ENCODE measurements at places on chromosomes 2 and 18.

DNA sequence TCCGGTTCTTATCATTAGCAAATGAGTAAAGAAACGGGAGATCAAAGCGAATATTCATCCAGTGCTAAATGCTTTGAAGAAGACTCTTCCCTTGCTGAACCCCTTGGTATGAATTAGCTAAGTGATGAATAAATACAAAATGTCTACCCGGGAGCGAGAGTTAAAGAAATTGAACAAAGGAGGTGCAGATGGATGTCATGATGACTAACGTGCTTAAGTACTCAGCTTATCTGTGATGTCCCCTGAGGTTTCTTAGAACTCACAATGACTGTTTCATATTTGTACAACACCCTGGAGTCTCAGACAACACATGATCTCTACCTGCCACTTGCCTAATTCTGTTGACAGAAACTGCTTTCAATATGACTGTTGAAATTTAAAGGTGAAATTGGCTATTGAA lies 148.5 kb downstream of the TMEM200C start:
- no peak for DNase-seq

DNA sequence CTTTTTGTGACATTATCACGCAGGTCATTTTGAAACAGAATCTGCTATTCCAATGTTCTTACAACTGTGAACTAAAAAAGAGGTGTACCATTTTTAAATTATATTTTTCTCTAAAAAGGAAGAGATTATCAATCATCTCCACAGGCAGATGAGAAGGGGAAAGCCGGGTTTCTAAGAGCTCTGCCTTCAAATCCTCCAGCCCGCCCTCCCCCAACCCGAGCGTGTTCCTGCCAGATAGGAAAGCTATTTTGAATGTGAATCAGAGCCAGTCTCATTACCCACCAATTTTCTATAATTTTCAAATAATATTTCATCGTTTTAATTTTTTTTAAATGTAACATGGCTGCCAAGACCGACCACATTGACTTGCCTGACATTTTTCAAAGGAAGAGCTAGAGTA lies 65.9 kb downstream of the KCNF1 start:
- DNase-seq = no peak

- DNase-seq = no peak
Measured at GRCh38 chr2:238024986-238025385, 35.8 kb upstream of the SCLY start.

DNA sequence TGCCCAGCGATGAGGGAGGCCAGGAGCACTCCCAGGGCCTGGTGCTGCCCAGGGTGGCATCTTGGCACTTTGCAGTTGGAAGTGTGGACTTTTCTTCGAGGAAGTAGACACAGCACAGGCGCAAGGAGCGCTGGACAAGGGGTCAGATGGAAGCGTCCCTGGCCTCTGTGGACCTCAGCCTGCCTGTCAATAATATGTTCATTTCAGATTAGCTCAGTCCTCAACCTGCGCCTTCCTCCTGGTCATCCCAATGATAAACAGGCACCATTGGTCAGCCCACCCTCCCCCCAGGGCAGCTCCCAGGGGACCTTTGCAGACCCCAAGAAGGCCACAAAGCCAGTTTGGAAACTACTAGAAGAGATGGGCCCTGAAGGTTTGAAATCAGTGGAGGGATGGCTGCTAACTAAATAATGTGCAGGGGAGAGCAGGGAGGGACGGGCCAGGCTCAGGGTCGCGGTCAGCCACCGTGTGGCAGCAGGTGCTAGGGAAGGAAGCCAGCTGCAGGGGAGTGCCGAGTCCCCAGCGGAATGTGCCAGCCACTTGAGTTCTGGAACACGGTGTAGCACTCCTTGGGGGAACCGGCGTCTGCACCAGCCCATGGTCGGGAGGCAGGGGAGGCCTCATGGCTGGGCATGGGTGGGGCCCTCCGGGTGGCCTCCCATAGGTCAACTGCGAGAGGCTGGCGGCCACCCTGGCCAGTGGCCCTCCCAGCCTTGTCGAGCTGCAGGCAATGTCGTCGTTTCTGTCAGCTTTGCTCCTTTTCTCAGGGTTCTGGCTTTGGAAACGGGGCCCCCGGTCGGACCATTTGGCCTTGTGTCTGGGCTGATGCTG lies 59.9 kb downstream of the ADI1 start:
- no peak for DNase-seq

DNA sequence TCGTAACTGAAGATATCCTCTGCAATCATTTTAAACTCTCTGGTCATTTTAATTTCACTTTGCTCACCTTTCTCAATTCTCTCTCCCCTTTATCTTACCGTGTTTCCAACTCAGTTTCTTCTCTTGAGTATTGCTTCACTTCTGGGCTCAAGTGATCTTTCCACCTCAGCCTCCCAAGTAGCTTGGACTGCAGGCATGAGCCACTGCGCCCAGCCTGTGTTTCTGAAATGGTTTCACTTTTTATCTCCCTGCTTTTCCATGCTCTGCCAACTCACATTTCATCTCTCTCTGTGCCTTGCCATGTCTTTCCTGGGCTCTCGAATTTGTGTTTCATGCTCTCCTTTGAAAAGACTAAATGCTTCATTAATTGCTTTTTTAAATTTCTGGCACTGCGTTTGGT lies 30.5 kb upstream of the TMEM131 start:
- no peak for DNase-seq

- DNase-seq = no peak
Measured at GRCh38 chr2:219638217-219638947, 11.0 kb downstream of the SLC4A3 start.

DNA sequence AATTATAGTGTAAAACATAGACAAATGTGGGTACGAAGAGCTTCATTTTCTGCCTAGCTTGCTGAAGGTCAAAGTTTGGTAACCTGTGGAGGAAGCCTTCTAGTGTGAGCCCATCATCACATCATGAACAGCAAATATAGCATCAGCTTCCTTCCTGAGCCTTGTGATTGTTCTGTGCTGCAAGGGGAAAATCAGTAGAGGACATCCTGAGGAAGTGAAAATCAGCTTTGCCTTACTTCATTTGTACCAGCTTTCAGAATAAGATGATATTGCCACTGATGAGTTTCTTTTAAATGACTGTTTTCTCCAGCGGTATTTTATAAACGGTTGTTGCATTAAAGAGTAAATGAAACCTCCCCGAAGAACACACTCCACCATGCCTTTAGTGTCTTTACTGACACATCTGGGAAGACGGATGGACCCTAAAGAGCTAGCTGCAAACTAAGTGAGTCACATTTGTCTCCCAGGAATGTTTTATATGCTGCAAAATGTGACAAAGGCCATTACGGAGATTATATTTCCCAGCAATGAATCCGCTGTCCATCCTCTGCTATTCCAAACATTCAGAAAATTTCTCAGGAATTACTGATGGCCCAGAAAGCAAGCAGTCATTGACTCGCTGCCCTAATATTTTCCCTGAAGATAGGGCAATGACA lies 1272.8 kb downstream of the SUCLG1 start:
- no peak for DNase-seq

DNA sequence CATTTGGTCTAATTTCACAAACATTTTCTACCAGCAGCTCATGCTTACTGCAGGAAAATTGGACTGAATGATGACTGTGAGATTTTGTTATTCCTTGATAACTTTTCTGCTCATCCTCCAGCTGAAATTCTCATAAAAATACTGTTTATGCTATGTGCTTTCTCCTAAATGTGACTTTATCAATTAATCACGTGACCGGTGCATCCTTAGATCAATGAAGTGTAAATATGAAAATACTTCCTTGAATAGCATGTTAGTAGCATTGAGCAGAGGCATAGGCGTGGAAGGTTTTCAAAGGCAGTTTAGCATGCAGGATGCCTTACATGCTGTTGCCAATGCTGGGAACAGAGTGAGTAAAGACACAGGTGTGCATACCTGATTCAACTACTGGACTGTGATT lies 1002.5 kb downstream of the CBLN2 start:
- no peak for DNase-seq

- no peak for DNase-seq
Measured at GRCh38 chr2:134027980-134028379, 225.9 kb upstream of the MGAT5 start.

- DNase-seq = no peak
Measured at GRCh38 chr2:239532250-239532649, 131.4 kb upstream of the HDAC4 start.

GRCh38 chr2:73614105-73614504 lies 28.1 kb downstream of the NAT8 start:
- DNase-seq = no peak

- DNase-seq = peak; percentile 83
Measured at GRCh38 chr2:239267288-239267951, 133.4 kb downstream of the HDAC4 start.

DNA sequence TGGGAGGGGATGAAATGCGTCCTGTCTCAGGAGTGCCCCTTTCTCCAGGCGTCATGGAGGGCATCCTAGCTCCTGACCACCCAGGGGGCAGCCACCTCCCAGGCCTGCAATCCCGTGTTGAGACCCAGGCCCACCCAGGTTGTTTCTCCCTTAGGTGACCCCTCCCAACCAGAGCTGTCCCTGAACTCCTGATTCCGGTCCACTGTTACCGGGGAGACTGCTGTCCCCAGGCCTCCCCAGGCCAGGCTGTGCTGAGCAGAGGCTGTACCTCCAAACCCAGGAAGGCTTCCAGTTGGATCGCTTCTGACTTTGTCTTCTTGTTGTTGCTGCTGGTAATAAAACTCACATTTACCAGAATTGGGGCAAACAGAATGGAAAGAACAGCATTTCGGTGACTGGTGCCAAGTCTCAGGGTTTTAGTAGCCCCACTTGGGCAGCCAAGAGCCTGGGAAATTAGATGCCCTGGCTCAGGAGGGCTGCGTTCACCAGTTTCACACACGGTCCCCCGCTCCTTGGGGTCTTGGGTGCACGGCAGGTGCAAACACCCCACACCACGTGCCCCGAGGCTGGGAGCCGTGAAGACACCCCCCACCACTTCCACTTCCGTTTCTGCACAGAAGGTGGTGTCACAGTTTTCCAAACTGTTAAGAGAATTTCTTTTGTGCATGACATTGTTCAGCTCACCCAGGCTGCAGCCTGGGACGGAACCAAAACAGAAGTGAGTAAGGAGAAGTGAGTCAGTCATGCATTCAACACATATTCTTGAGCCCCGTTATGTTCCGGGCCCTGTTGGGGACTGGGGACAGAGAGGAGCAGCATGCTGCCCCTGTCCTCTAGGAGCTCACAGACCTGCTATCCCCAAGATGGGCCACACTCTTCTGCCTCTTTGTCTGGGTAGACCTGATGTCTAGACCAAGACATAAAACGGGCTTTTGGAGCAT lies 29.4 kb downstream of the ITM2C start:
- DNase-seq = no peak

GRCh38 chr2:236776695-236777251 lies 207.1 kb downstream of the ACKR3 start:
- no peak for DNase-seq

GRCh38 chr2:16437189-16437588 lies 228.4 kb downstream of the CYRIA start:
- no peak for DNase-seq

DNA sequence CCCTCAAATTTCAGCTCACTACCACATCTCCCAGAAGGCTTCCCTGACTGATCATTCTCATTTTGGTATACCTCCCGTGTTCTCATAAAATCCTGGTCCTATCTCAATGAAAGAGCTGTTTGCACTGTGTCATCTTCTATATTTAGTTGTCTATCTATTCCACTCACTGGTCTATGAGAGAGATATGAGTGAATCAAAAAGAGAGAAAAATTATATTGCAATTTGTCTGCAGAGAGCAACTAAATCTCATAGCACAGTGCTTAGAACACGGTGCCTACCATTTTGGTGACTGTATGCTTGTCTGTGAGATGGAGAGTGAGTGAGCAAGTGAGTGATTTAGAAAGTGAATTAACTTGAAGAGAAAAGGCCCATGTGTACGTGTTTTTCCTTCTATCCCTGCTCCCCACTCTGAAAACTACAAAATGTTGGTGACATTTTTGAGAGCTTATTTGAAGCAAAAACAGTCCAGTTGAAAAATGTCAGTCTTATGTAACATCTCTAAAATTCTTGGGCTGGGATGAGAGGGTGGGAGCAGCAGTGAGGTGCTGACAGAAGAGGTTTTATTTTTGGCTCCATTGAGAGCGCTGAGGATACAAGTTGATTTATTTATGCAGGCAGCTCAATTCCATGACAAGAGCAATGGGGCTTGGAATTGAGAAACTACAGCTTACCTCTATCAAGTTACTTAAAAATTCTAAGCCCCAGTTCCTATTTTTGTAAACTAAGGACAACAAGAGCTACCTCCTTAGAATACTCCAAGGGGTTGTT lies 373.5 kb upstream of the CHST9 start:
- DNase-seq = no peak

- DNase-seq = no peak
Measured at GRCh38 chr2:96090196-96090926, 26.0 kb downstream of the ADRA2B start.

DNA sequence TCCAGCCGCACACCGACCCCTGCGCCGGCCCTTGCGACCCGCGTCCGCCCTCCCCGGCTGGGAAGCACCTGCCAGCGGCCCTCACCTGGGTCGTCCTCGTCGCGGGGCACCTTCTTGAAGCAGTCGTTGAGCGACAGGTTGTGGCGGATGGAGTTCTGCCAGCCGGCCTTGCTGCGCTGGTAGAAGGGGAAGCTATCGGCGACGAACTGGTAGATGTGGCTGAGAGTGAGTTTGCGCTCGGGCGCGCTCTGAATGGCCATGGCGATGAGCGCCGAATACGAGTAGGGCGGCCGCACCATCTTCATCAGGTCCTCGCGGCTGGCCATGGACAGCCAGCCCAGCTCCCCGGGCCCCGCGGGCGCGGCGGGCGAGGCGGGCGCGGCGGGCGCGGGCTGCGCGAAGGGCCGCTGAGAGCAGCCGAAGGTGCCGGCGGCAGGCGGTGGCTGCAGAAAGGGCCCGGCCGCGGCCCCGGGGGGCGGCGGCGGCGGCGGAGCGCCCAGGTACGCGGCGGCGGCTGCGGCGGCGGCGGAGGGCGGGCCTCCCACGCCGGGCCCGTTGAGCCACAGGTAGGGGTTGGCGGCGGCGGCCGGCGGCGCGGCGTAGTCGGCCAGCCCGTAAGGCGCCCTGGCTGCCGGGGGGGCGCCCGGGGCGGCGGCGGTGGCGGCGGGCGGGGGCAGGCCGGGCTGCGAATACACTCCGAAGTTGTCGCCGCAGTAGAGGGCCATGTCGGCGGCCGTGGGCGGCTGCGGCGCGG lies 505 bp downstream of the FOXI3 start:
- no peak for DNase-seq

- no peak for DNase-seq
Measured at GRCh38 chr2:189866296-189866695, 82.0 kb downstream of the PMS1 start.

- no peak for DNase-seq
Measured at GRCh38 chr2:204931562-204931961, 386.3 kb downstream of the PARD3B start.

DNA sequence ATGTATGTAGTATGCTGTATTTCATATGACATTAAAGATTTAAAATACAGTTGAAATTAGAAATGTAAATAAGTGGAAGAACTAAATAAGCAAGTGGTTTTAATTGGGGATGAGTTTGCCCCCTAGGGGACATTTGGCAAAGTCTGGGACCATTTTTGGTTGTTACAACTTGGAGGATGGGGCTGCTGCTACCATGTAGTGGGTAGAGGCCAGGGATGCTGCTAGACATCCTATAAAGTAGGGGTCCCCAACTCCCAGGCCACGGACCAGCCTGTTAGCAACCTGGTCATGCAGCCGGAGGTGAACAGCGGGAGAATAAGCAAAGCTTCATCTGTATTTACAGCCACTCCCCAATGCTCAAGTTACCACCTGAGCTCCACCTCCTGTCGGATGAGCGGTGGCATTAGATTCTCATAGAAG lies 27.9 kb upstream of the ASNSD1 start:
- DNase-seq = no peak

GRCh38 chr18:76528477-76529432 lies 33.7 kb upstream of the ZNF516 start:
- DNase-seq = no peak

- no peak for DNase-seq
Measured at GRCh38 chr2:145623136-145623535, 1103.2 kb upstream of the ZEB2 start.
